ENCODE measurements at places on chromosomes 1 and 21.

- DNase-seq = peak; percentile 9
Observed at GRCh38 chr1:200971955-200972711, 51.4 kb downstream of the KIF21B start.

- no peak for DNase-seq
Observed at GRCh38 chr1:204001166-204001901, 71.6 kb upstream of the SOX13 start.

- DNase-seq = no peak
Observed at GRCh38 chr1:59994302-59995198, 68.0 kb upstream of the CYP2J2 start.

- DNase-seq = no peak
Observed at GRCh38 chr1:86277936-86278335, 118.2 kb downstream of the ODF2L start.

DNA sequence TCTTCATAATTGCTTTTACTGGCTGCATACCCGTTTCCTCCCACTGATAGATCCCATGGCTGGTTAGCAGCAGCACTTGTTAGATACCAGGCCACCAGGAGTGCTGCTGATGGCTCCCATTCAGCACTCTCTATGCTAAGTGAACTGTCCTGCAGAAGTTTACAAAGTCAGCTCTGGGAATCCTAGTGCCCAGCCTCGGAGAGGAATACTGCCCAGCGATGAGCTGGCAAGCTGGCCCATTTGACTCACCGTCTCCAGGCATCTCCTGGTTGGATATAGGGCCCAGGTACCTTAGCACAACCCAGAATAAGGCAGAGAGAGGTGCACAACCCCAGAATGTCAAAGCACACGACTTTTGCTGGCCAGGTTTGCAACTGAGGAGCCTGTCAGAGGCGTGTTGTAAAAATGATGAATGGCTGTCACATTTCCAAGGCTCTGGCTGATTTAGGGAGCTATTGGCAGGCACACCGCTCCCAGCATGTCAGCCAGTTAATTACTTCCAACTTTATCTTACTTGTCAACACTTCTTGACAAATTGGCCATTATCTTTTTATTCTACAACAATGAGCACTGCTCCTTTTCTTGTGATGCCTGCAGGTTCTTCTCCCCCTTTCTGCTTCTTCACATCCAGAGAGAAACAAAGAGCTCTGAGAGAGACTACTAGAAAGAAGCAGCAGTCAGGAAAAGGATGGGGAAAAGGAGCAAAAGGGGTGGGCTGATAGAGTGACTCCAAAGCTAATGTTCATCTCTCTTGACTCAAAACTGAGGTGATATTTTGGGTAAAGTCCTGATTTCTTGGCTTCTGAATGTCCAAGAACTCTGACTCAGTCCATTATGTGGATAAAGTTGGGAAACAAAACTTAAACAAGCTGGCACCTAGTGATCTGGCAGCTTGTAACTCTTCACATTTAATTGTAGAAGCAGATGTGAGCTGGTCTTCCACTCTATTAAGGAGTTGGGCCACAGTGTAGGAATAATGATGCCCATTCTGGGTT lies 10.8 kb upstream of the ANGPTL7 start:
- no peak for DNase-seq

GRCh38 chr1:74486036-74486435 lies 26.4 kb downstream of the LRRC53 start:
- peak; percentile 12 for DNase-seq

GRCh38 chr1:58548371-58548770 lies 1.8 kb upstream of the OMA1 start:
- peak; percentile 59 for DNase-seq

DNA sequence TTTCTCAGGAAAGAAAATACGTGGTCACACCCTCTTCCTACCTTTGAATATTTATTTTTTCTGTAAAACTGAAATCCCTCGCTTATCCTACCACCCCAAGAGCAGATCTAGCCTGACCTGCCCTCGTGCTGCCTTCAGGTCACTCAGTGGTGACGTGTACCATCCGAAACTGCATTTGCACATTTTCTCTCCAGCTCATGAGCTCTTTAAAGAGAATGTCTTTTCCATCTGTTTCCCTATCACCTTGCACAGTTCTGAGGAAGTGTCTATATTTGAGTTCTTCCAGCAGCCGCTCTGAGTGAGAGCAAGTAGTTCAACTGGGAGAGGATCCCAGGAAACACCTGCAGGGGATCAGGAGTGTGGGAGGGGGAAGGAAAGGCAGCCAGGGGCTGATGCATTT lies 91.7 kb downstream of the OMA1 start:
- DNase-seq = no peak

GRCh38 chr1:22494943-22495579 lies 43.4 kb downstream of the ZBTB40 start:
- no peak for DNase-seq

GRCh38 chr1:2073382-2074230 lies 23.4 kb downstream of the PRKCZ start:
- no peak for DNase-seq

DNA sequence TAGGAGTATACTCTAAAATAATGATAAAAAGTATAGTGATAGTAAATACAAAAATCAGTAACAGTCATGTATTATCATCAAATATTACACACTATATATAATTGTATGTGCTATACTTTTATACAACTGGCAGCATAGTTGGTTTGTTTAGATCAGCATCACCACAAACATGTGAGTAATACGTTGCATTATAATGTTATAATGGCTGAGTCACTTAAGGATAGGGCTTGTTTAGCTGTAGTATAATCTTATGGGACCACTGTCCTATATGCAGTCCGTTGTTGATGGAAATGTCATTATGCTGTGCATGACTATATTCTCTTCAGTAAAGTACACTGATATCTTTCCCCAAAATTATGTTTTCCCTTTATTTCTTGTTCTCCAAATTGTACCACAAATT lies 92.8 kb downstream of the LYPLAL1 start:
- no peak for DNase-seq

DNA sequence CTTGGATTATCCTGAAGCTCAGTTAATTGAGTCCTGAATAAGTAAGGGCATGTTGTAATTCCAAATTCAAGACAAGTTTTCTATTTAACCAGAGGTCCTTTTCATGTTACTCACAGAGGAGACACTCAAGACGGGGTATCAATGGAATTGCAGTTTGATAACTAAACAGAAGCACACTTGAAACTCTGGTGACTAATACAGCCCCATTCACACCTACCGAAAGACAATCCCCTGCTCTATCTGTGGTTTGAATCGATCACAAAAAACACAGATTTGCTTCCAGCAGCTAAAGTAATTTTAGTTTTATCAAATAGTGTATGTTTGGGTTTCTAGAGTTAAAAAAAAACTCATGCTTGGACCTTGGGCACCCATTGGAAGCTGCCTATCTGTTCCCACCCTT lies 60.4 kb downstream of the TEX35 start:
- no peak for DNase-seq

GRCh38 chr1:35345439-35345981 lies 77.0 kb downstream of the ZMYM4 start:
- DNase-seq = peak; percentile 84

All from MV-4-11 (cell line).